GM23338 (cell line): ENCODE measurements at places on chromosomes 1 and 21. TPM values are rescaled to one million over a fixed set of nuclear protein-coding genes. Genes with fewer than 3 reads are reported as not detected.

- peak; percentile 64 for DNase-seq
Observed at GRCh38 chr1:197519741-197520334, 251.8 kb downstream of the CRB1 start.

DNA sequence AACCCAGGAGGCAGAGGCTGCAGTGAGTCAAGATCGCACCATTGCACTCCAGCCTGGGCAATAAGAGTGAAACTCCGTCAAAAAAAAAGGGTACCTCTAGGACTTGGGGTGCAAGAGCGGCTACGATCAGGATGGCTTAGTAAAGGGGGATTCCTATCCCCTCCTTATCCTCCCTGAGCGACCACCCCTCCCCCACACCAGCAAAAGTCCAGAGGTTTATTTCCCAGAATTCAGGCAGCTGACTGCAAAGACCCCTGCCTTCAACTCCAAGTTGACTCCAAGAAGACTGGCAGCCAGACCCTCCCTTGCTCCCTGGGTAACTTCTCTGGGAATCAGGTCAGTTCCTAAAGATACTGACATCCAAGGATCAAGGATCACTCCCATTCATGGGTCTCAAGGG lies 12.4 kb upstream of the PRDM16 start:
- DNase-seq, result no peak

GRCh38 chr1:17944646-17945045 lies 163.0 kb upstream of the IGSF21 start:
- peak; percentile 68 for DNase-seq

DNA sequence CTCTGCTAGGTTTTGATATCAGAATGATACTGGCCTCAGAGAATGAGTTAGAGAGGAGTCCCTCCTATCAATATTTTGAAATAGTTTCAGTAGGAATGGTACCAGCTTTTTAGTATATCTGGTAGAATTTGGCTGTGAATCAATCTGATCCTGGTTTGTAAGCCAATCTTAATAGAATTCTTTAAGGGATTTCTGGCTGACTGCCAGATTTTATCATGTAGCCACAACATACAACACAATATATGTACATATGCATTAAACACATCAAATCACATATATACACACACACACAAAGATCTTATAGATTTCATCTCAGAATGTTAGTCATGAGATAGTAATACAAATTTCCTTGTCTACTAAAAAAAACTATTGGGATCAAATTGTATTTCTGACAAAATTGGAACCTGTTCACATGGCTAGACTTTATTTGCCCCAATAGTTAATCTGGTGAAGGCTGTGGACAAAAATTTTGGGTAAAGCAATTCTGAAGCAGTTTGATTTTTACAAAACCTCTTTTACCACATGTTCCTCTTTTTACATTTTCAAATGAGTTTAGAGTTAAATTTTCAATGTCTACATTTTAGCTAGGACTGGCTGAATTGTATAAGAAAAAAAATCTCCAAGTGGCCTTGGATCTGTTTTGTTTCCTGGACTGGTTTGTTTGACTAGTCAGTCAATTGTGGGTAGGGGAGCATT lies 151.7 kb downstream of the FASLG start:
- DNase-seq, result no peak

GRCh38 chr1:94955767-94956632 lies 29.1 kb upstream of the CNN3 start:
- DNase-seq, result no peak

DNA sequence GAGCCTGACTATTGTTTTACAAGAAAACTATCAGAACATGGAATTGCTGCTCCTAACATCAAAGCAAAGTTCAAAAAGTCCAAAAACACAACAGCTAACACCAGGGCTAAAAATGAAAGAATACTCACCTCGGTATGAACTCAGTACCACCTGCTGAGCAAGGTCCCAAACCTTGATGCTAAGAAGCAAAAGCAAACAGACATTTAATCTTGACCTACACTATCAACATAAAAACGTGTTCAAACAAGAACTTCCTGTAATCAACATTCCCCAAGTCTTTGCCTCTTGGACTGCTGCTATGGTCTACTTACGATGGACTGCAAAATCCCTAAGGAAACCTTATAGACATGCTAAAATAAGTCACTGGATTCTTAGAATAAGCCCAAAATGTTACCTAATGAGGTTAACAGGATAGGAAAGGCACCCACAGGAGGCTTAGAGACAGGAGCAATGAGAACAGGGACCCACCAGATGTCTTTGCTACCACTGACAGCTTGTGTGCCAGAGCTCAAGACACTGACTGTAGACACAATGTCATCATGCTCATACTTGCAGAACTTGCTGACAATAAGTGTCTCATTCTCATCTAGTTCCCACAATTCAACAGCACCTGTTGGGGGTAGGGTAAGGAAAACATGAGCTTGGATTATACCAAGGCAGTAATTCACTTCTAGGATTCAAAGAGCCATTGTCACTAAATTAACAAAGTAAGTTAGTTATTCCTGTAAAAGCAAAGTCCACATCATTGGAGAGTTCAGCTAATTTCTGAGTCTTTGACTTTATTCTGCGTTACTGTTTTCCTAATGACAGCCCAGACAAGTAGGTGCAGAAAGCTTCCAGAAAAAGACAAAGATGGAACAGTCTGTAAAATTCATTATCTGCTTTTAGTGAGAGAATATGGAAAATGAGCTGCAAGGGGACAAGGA lies 1.8 kb downstream of the WDR77 start:
- DNase-seq, result no peak

Gene CENPF
- 123 TPM in 2 replicates for total RNA-seq

Gene MYOCOS
- not detected in 2 replicates for total RNA-seq

Gene AIRE
- total RNA-seq, result 0.10 TPM in 1 of 2 replicates, not detected in the other
